Hematopoietic multipotent progenitor cell treated with erythropoietin and hydrocortisone succinate and interleukin-3 and kit ligand, for 6 days (in vitro differentiated cells): ENCODE measurements at places on chromosomes 2 and 18.

- DNase-seq, result no peak
Measured at GRCh38 chr2:85162746-85163301, 29.6 kb downstream of the TCF7L1 start.

- peak; percentile 44 for DNase-seq
Measured at GRCh38 chr2:170354855-170355780, 177.2 kb downstream of the MYO3B start.

GRCh38 chr2:3025261-3025660 lies 352.4 kb downstream of the EIPR1 start:
- DNase-seq, result no peak

DNA sequence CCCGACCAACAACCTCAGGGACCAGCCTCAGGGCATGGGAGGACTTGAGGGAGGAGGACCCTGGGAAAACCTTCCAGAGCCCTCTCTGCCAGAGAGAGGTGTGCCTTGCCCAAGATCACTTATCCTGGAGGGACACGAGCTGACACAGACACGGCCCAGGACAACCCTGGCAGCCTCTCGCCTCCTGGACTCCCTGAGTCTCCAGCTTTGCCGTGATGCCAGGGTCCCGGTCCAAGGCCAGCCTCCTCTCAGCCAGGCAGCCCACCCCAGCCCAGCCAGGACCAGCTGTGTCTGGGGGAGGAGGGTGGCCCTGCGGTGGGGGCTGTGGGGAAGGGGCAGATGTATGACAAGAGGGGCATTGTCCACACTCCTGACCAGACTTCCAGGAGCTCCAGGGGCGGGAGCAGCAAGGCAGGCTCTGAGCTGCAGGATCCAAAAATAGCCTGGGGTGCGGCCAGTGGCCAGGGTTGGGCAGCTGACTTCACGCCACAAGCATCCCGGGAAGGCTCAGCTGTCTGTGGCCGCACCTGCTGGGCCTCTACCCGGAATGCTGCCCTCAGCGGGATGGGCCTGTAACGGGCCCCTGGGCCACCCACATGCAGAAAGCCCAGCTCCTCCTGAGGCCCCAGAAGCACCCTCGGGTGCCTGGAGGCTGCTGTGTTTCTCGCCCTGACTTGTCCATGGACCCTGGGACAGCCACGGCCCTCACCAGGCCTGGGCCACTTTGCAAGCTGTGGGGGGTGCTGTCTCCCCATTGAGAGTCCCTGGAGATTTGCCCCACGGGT lies 65.5 kb upstream of the GPC1 start:
- DNase-seq, result no peak

DNA sequence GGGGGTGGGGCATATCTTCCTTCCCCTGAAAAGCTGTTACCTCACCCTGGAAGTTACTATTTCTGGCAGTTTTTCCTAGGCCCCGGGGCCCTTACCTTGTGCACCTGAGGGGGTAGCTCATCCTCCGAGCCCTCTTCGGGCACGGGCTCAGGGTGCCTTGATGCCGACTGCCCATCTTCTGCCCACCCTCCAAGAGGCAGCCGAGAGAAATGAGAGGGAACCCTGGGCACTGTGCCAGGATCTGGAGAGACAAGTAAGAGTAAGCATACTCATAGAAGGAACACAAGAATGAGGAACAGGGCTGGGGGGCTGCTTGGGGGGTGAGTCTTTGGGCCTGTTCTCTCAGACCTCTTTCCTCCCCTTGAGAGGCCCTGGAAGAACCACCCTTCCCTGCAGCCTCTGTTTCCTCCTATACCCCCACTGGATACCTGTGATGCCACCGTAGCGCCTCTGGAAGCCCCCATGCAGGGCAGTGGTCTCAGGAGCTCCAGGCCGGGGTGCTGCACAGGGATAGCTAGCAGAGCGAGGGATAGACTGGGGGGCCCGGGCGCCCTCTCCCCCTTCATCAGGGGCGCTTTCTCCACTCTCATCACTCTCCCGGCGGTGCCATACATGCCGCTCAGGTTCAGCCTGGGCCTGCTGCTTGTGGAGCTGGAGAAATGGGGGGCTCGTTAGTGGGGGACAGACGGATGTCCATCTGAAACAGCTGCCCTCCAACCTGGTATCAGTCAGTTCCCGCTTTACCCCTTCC lies 2.1 kb upstream of the ABCB6 start:
- no peak for DNase-seq

DNA sequence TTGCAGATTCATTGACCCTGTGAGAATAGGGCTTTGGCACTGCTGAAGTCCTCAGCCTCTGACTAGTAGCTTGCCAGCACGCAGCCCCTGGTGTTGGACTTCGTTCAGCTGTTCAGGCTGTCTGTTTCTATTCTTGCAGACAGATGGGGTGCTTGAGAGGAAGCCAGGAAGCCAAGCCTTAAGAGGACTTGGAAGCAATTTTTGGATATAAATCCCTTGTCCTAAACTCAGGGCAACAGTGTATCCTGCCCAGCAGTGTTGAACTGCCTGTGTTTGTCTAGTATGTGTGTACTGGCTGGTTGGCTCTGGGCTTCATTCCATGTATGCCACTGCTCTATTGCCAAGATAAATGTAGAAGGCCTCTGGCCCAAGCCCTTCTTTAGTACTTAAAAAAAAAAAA lies 108.6 kb downstream of the COMMD1 start:
- peak; percentile 35 for DNase-seq

DNA sequence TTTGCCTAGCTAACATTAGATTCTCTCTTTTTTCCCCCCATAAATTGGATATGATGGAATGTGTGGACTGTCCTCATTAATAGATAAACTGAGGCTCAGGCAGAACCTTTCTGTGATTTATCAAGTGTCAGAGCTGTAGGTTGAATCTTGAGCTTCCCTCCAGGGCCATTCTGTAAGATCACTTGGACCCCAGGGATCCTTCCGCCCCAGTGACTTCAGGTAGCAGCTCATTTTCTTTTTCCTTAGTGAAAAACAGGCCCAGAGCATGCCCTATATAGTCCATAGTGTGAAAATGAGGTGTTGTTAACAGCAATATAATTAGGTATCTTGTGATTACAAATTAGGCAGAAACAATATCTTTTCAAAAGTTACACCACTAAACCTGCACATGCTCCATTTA lies 269.7 kb downstream of the ZNF385B start:
- no peak for DNase-seq

DNA sequence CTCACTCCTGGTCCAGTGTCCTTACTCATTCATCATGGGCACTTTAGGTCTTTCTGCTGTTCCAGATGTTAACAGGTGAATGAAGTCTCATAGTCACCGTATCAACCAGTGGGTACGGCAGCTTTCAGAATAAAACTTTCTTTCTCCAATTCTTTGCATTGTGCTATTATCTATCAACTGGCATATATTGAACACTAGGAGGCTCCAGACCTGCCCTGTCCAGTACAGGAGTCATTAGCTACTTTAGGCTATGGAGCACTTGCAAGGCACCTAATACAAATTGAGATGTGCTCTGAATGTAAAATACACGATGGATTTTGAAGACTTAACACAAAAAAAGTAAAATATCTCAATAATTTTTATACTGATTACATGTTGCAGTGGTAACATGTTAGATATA lies 43.2 kb upstream of the NEB start:
- DNase-seq, result peak; percentile 56

DNA sequence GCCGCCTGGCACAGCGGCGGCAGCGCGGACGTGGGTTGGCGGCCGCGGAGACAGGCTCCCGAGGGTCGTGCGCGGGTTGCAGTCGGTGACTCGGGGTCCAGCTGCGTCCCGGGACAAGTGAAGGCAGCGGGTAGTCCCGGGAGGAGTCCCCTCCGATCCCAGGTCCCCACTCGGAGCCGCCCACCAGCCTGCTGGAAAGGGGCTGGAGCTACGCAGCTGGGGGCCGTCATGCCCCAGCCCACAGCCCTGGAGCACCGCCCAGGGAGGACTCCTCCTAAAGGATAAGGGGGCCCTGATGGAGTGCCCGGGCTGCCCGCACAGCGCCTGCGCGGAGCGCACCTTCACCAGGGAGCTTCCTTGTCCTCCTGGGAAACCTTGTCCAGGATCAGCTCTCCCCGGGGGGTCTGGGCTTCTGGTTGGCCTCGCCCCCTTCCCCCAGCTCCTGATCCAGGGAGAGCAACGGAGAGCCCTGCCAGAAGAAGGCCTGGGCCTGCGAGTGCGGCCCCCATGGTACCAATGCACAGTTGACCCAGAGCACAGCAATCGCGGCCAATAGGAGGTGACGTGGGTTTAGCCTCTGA lies 25.9 kb upstream of the ALPP start:
- DNase-seq, result no peak

DNA sequence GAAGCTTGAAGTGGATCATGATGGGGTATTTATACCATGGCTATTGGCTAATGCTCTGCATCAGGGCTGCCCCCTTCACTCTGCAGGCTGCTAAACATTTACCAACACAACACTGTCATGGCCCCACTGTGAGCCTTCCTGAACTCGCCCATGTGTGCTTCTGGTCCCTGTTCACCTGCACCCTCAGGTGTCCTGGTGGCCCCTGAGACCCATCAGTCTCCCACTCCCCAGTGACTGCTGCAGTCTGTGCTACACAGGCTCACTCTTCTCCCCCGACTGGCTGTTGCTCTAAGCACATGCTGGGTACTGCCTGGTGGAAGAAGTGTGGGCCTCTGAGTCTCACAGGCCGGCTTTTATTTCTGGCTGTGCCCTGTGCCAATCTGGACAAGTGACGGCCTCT lies 183.0 kb upstream of the HS6ST1 start:
- no peak for DNase-seq

DNA sequence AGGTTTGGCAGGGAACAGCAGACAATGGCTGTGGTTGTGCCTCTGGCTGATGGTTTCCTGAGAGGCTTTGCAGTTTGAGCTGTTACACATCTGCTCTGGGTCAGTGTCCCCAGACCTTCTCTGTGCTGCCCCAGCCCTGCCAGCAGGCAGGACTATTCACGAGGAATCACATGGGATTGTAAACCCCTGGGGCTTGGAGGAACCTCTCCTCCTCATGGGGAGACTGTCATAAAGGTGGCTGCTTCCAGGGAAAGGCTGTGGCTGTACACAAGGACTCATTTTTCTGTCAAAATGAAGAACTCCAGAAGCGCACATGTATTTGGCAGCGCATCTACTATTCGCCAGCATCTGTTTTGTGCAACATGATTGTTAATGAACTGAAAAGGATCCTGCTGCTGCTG lies 142.6 kb upstream of the CYP1B1 start:
- no peak for DNase-seq

- no peak for DNase-seq
Measured at GRCh38 chr2:12950957-12951656, 234.4 kb downstream of the TRIB2 start.

DNA sequence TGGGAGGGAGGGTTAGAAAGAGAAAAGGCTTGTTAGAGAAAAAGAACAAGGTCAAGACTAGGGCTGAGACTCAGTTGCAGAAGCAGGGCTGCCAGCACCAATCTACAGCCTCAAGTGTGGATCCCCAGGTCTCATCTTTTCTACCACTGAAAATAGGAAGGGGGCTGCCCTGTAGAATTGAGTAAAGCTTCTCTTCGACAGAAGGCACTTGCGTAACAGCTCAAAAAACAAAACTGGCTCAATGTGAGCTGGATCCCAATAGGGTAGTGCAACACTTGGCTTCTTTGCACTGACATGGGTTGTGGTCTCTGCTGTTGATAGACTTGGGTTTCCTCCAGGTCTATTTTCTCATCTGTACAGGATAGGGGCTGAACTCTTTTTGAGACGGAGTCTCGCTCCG lies 1.8 kb upstream of the MPV17 start:
- DNase-seq, result peak; percentile 18

- peak; percentile 61 for DNase-seq
Measured at GRCh38 chr2:108351889-108352288, 25.9 kb upstream of the SULT1C4 start.

GRCh38 chr2:100109986-100110613 lies 32.3 kb downstream of the AFF3 start:
- no peak for DNase-seq

DNA sequence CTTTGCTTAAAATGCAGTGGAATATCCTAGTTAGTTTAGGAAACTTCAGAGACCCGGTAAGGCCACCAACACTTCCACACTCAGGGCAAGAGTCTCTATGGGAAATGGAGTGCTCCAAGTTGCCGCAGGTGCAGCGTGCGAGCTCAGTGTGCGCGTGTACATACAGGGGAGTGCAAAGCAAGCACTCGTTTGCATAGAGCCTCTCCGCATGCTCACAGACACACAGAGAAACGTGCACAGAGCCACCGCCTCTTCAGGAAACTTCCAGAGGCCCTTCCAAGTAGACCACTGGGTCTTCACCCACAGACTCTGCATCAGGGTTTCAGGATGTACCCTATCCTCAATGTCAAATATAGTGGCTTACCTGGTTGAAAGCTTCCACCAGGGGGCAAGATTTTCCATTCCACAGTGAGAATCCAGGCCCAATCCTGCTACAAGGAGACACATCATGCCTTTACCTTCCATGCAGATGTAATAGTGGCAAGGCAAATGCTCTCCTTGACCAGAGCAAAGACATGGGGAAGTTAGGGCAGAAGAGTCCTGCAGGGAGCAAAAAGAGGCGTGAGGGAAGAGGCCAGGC lies 513.0 kb upstream of the MYT1L start:
- peak; percentile 32 for DNase-seq

DNA sequence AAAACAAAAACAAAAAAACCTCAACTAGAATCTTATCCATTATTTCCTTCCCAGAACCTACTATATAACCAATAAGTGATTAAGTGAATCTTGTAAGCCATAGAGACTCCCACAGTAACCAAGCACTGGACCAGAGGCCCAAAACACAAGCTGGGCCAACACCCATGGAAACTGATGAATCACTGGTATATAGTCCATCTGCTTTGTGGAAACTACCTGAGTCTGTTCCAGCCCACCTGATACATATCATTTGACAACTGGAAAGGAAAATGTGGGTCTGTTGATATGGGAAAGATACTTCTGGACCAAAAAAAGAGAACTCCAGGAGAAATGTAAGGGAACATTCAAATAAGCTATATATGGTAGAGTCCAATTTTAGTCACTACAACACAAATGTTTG lies 252.8 kb downstream of the MREG start:
- no peak for DNase-seq

- peak; percentile 22 for DNase-seq
Measured at GRCh38 chr2:235793163-235793752, 299.4 kb downstream of the AGAP1 start.

DNA sequence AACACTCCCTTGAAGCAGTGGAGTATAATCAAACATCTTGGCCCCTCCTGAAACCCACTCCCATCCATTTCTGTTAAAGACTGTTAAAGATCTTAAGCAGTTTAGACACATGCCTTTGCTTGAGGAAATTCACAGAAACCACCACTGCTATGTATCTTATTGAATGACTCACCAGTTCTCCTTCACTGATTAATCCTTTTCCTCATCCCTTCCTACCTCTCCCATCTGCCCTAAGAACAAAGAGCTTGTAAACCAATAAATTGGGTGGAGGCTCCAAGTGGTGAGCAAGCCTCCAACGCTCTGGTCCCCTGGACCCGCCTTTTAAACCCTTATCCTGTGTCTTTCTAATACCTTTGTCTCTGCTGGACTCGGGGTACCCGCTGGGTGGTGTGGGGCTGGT lies 746.1 kb downstream of the LRP1B start:
- DNase-seq, result no peak

- DNase-seq, result no peak
Measured at GRCh38 chr2:2590141-2590540, 259.1 kb upstream of the MYT1L start.

GRCh38 chr18:50340078-50340477 lies 34.8 kb upstream of the SKA1 start:
- no peak for DNase-seq

GRCh38 chr18:3333056-3333720 lies 71.3 kb downstream of the MYL12B start:
- no peak for DNase-seq
